Endothelial cell (in vitro differentiated cells): ENCODE measurements at places on chromosomes 7 and 10.

- H3K27me3 ChIP-seq: peaks cover 35% of the 10 kb centered on the region
- H3K36me3 ChIP-seq: peaks cover 38% of the 10 kb centered on the region
- no peak for DNase-seq
- no peak overlapping the region for H3K27ac ChIP-seq
- no peaks in the 10 kb centered on the region for H3K4me1 ChIP-seq
- no peak overlapping the region for H3K4me3 ChIP-seq
These were observed 571.8 kb downstream of the TCERG1L start for GRCh38 chr10:130739757-130740145.

DNA sequence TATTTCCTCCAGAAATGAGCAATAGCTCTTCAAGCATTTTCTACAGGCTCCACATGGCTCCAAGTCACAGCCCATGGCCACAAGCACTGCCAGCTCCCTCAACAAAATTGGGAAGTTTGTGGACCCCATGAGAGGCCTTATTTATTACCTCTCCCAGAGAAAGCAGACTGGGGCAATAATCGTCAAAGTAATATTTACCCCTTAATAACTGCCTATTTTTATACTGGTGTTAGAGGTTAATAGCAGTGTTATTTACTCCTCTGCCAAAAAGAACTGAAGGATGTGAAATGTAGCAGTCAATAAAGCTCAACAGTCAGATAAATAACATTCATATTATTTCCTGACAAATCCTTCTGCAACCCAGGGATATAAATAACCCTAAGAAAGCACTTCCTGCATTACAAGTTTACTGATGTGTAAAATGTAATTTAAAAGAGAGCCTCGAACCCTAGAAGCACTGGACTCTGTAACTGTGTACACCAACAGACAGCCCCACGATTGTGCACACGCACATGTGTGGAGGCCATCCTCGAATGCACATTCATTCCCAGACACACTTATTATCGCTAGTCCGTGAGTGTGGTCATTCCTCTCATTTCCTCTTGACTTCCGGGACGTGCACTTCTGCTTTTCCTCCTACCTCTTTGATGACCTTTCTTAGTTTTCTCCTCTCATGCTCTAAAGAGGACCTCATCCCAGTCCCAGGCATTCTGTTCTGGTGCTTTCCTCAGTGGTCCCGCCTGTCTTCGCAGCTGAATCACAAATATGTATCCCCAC, 157.4 kb downstream of the EVX1 start:
- DNase-seq: no peak
- H3K27me3 ChIP-seq: peaks cover 1% of the 10 kb centered on the region
- peaks cover 7% of the 10 kb centered on the region for H3K4me1 ChIP-seq
- peaks cover 7% of the 10 kb centered on the region for H3K36me3 ChIP-seq
- H3K4me3 ChIP-seq: no peak overlapping the region

GRCh38 chr10:1150638-1150955, 94.4 kb downstream of the WDR37 start:
- H3K27me3 ChIP-seq: peaks cover 2% of the 10 kb centered on the region
- no peak for DNase-seq
- no peak overlapping the region for H3K27ac ChIP-seq
- peak overlapping the region; percentile 9 for H3K4me3 ChIP-seq

GRCh38 chr10:92038949-92039348, 115.4 kb downstream of the BTAF1 start:
- peaks cover 2% of the 10 kb centered on the region for H3K36me3 ChIP-seq
- H3K27ac ChIP-seq: no peak overlapping the region
- no peaks in the 10 kb centered on the region for H3K4me1 ChIP-seq
- H3K4me3 ChIP-seq: no peak overlapping the region

DNA sequence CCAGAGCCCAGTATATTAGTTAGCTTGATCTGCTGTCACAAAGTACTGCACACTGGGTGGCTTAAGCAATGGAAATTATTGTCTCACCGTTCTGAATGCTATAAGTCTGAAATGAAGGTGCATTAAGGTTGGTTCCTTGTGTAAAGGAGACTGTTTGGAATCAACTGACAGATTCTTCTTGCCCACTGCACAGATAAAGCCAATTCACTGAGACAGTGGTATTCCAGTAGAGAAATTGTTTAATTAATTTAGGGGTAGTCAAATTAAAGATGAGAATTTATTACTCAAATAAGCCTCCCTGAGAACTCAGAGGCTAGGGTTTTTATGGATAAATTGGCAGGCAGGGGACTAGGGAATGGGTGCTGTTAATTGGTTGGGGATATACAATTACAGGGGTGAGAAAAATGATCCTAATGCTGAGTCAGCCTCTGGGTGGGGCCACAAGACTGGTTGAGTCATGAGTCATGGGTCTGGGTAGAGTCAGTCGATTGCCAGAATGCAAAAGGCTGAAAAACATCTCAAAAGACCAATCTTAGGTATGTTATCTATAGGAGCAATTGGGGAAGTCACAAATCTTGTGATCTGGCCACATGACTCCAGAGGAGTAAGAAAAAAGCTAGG, 23.5 kb upstream of the SAMD9L start:
- no peak overlapping the region for H3K27ac ChIP-seq
- H3K27me3 ChIP-seq: no peaks in the 10 kb centered on the region
- DNase-seq: no peak
- peaks cover 5% of the 10 kb centered on the region for H3K36me3 ChIP-seq
- H3K4me1 ChIP-seq: no peaks in the 10 kb centered on the region

DNA sequence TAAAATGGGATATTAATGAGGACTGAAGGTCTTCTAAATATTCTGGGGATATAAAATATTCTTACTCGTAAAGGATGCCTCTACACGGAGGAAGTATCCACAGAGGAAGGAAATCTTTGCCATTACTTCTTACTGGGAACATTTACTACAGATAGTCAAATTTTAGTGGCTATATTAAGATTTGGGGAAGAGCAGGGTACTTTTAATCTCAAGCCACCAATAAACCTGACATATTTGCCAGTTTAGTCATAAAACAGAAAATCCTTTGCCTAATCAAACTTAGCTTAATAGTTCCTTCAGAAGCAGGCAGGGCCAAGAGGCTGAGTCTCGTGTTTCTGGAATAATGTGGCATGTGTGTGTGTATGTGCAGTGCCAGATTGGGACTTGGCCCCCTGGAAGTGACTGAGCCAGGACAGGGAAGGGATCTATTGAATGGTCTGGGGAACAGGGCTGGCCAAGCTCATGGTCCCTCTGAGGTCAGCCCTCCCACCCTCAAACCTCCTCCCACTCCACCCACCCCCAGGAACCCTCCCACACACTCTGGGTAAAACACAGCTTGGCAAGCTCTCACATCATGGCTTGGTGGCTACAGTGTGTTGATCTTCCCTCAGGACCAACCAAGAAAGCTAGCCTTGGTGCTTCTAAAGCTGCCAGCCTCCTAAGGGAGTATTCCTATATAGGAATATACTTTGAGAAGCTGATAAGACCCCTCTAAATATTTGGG, 1.6 kb upstream of the PIK3CG start:
- H3K27ac ChIP-seq: no peak overlapping the region
- H3K27me3 ChIP-seq: peaks cover 3% of the 10 kb centered on the region
- peaks cover 27% of the 10 kb centered on the region for H3K4me1 ChIP-seq

GRCh38 chr7:3463696-3464095, 162.6 kb downstream of the SDK1 start:
- no peaks in the 10 kb centered on the region for H3K27me3 ChIP-seq
- no peaks in the 10 kb centered on the region for H3K36me3 ChIP-seq
- peaks cover 4% of the 10 kb centered on the region for H3K4me1 ChIP-seq
- H3K27ac ChIP-seq: no peak overlapping the region

GRCh38 chr10:14383266-14383665, 52.5 kb upstream of the FRMD4A start:
- no peak overlapping the region for H3K27ac ChIP-seq
- no peaks in the 10 kb centered on the region for H3K36me3 ChIP-seq
- peaks cover 1% of the 10 kb centered on the region for H3K27me3 ChIP-seq

GRCh38 chr10:46240684-46241565, 45.9 kb upstream of the ANTXRL start:
- H3K36me3 ChIP-seq: peaks cover 14% of the 10 kb centered on the region
- H3K4me1 ChIP-seq: no peaks in the 10 kb centered on the region
- H3K27ac ChIP-seq: no peak overlapping the region
- DNase-seq: no peak
- peaks cover 10% of the 10 kb centered on the region for H3K27me3 ChIP-seq
- no peak overlapping the region for H3K4me3 ChIP-seq

DNA sequence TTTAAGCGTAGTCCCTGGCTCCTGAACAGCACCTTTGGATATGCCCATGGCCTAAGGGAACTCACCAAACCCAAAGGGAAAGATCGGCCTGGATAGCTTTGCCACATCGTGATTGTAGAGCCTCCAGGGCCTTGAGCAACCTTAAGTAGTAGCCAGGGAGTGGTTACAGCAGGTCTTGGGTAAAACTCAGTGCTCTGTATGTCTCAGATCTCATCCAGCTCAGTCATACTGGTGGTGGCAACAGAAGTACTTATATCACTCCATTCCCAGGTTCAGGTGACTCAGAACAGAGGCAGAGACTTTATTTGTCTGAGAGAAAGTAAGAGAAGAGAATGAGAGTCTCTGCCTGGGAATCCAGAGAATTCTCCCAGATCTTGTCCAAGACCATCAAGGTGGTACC, 39.1 kb upstream of the AASS start:
- H3K4me1 ChIP-seq: no peaks in the 10 kb centered on the region
- no peak for DNase-seq
- no peak overlapping the region for H3K4me3 ChIP-seq
- H3K27ac ChIP-seq: no peak overlapping the region
- no peaks in the 10 kb centered on the region for H3K36me3 ChIP-seq
- H3K27me3 ChIP-seq: no peaks in the 10 kb centered on the region

DNA sequence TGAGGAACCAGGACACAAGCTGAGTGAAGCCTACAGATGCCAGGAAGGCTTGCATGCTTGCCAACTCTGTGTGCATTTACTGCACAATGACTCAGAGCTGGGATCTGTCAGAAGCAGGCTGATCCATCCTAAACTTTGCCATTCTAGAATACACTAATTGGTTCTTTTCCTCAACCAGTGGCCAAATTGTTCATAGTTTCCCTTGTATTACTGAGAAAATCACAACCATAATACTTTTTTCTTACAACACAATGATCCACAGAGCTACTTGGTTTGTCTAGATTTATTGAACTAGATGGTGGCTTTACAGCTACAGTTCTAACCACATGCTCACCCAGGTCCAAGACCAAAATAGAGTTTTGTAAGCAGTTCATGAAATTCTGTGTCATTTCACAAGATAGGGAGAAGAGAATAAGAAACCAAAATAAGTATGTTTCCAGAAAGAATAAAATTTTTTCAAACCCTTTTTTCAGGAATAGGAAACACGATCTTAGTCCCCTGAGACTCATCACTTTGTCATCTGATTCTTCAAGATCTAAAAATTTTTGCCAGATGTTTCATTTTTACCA, 21.0 kb upstream of the LRRC17 start:
- DNase-seq: no peak
- no peak overlapping the region for H3K27ac ChIP-seq
- H3K4me3 ChIP-seq: no peak overlapping the region
- H3K27me3 ChIP-seq: no peaks in the 10 kb centered on the region

- peaks cover 9% of the 10 kb centered on the region for H3K4me1 ChIP-seq
- H3K27ac ChIP-seq: no peak overlapping the region
- no peak for DNase-seq
- no peaks in the 10 kb centered on the region for H3K36me3 ChIP-seq
These were observed 66.5 kb downstream of the VWA2 start for GRCh38 chr10:114305521-114305925.

GRCh38 chr10:76453997-76454396, 1022.6 kb downstream of the LRMDA start:
- no peak overlapping the region for H3K4me3 ChIP-seq
- no peaks in the 10 kb centered on the region for H3K36me3 ChIP-seq
- H3K27ac ChIP-seq: no peak overlapping the region
- H3K27me3 ChIP-seq: peaks cover 2% of the 10 kb centered on the region
- DNase-seq: no peak

GRCh38 chr7:107581387-107582013, 1.5 kb downstream of the BCAP29 start:
- H3K4me3 ChIP-seq: peak overlapping the region; percentile 90
- peak overlapping the region; percentile 34 for H3K27ac ChIP-seq
- peaks cover 9% of the 10 kb centered on the region for H3K36me3 ChIP-seq
- peaks cover 18% of the 10 kb centered on the region for H3K4me1 ChIP-seq
- DNase-seq: no peak
- H3K27me3 ChIP-seq: no peaks in the 10 kb centered on the region

GRCh38 chr10:15196021-15196834, 27.7 kb upstream of the NMT2 start:
- H3K27me3 ChIP-seq: peaks cover 4% of the 10 kb centered on the region
- no peak for DNase-seq
- no peak overlapping the region for H3K4me3 ChIP-seq
- H3K4me1 ChIP-seq: peaks cover 11% of the 10 kb centered on the region

DNA sequence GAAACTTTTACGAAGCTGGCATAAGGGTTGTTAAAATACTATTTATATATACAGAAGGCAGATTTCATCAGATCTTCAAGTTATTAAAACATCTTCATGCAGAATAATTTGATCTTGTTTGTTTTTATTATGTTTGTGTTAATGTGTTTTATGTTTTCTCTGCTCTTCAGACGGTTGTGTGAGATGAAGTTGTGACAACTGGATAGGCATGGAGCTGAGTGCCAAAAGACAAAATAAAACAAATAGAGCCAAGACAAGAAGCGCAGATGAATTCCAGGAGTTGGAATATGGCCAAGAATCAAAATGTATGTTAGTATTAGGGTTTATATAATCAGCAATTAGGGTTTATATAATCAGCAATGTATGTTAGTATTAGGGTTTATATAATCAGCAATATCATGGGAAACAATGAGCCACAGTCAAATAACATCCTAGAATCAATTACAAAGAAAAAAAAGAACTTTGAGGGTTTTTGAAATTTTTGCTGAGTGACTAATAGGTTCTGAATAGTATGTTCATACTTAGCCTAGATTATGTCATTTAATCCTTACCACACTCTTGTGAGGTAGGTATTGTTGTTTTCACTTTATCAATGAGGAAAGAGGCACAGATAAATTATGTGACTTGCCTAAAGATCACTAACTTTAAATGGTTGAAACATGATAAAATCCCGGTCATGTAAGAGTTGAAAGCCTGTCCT, 488.0 kb upstream of the STEAP1 start:
- no peaks in the 10 kb centered on the region for H3K4me1 ChIP-seq
- H3K36me3 ChIP-seq: no peaks in the 10 kb centered on the region
- H3K27ac ChIP-seq: no peak overlapping the region
- no peak overlapping the region for H3K4me3 ChIP-seq
- H3K27me3 ChIP-seq: peaks cover 4% of the 10 kb centered on the region

- DNase-seq: no peak
- H3K4me1 ChIP-seq: peaks cover 26% of the 10 kb centered on the region
- no peaks in the 10 kb centered on the region for H3K36me3 ChIP-seq
- H3K27me3 ChIP-seq: peaks cover 1% of the 10 kb centered on the region
- peak overlapping the region; percentile 28 for H3K27ac ChIP-seq
- H3K4me3 ChIP-seq: no peak overlapping the region
These were observed 212.3 kb upstream of the CSTF2T start for GRCh38 chr10:51911723-51912122.

DNA sequence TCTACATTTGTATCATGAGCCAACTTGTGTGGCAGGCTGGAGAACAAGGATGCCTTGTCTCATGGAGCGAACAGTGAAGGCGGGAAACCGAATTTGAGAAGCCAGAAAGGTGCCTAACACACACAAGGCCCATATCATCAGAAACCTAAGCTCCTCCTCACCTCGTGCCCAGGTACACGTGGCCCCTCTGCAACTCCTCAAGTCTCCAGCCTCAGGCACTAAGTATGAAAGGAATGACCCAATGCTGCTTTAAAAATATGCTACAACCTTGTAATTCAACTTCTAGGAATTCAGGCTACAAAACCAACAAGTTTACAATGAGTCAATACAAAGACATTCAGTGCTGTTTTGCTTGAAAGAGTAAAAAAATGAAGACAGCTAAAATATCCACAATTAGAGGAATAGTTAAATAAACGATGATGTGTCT, 95.7 kb downstream of the CDK6 start:
- no peak overlapping the region for H3K4me3 ChIP-seq
- no peak for DNase-seq
- H3K36me3 ChIP-seq: no peaks in the 10 kb centered on the region
- no peak overlapping the region for H3K27ac ChIP-seq
